Esophagus squamous epithelium (tissue), 5 donors: ENCODE measurements at places on chromosomes 6 and 20.

DNA sequence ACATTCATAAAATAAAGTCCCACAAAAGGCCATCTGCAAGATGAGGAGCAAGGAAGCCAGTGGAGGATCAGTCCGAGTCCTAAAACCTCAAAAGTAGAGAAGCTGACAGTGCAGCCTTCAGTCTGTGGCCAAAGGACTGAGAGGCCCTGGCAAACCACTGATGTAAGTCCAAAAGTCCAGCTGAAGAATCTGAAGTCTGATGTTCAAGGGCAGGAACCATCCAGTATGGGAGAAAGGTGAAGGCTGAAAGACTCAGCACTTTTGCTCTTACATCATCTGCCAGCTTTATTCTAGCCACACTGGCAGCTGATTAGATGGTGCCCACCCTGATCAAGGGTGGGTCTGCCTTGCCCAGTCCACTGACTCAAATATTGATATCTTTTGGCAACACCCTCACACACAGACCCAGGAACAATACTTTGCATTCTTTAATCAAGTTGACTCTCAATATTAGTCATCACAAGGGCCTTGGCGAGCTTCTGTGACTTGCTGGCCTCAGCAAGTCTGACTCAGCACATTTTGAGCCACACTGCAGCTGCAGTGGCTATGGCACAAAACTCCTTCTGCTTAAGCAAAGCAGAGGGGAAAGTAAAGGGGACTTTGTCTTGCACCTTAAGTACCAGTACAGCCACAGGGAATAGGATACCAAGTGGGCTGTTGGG is 1370.3 kb upstream of the CITED2 start:
- DNase-seq: no peak

GRCh38 chr20:34185766-34186620 is 55.2 kb upstream of the ASIP start:
- DNase-seq: no peak

- DNase-seq: no peak
These were observed 133.2 kb upstream of the SNX9 start for GRCh38 chr6:157689875-157690274.

DNA sequence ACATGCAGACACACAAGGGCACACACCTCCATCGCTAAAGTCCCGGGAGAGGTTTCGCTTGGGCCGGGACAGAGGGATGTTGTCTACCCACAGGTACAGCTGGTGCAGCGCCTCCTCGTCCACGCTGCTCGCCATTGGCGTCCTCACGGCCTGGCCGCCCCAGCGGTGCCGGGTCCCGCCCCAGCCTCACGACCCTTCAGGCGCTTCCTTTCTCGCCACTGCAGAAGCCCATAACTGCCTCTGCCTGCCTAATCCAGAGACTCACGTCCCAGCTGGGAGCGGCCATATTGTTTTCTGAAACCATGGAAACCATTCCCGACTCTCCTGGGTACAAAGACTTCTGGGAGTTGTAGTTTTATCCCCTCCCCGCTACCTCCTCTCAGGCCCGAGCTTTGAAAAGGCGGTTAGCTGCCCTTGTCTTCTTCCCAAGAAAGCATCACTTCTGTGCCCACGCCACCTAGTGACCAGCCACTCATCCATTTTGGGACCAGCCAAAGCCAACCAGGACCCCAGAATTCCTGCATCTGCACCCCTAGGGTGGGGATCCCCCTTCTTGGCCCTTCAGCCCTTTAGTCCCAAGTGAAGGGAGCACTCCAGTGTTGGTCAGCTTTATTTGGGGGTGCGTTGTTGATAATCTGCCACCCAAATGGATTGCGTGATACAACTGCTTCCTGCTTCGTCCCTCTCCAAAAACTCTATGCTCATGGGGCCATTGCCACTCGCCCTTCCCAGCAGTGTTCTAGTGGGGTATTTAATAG is at the start of gene SPEF1:
TSS of gene SPEF1 (minus strand) at position 296 of the 758 bp plus-strand sequence. CDS start at position 135, 161 bp downstream.
- DNase-seq: no peak

GRCh38 chr6:33744001-33744848 is 2.5 kb downstream of the IP6K3 start:
- no peak for DNase-seq

DNA sequence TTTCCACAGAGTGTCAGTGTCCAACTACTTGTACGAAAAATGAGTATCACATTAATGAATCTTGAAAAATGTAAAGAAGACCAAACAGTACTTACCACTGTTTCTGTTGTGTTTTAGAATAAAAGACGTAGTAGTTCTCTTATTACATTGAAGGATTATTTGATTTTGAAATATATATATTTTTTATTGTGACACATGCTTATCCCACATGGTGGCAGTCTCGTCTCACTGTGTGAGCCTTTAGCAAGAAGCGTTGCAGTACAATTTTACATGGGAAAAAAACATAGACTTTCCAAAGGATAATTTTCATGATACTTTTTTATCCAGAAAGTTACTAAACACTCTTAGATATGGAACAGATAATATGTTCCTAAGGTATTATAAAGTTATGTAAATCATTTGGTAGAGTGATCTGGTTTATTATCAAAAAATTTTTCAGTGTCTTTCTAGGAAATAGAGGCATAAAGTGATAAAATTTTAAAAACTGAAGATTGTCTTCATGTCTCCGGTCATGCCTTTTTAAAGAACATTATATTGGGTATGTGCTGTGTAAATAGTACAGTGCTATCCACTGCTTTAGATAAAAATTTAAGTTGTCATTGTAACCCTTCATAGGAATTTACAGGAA is 117.5 kb upstream of the SAMD5 start:
- DNase-seq: no peak

- DNase-seq: no peak
These were observed 35.9 kb upstream of the HLA-G start for GRCh38 chr6:29791786-29792122.

DNA sequence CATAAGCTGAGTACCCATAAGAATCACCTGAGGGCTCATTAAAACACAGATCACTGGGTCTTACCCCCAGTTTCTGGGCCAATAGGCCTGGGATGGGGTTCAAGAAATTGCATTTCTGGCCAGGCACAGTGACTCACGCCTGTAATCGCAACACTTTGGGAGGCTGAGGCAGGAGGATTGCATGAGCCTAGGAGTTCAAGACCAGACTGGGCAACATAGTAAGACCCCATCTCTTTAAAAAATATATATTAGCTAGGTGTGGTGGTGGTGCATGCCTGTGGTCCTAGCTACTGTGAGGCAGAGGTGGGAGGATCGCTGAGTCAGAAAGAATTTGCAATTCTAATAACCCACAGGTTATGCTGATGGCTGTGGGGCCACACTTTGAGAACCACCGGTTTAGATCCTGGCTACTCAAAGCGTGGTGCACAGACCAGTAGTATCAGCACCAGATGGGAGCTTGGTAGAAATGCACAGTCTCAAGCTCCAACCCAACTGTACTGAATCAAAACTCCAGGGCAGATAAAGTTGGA is 2.0 kb downstream of the CCM2L start:
- no peak for DNase-seq

- DNase-seq: no peak
These were observed 62.7 kb upstream of the SYNDIG1 start for GRCh38 chr20:24406750-24407149.

GRCh38 chr20:63224412-63225081 is 8.6 kb upstream of the YTHDF1 start:
- DNase-seq: no peak

DNA sequence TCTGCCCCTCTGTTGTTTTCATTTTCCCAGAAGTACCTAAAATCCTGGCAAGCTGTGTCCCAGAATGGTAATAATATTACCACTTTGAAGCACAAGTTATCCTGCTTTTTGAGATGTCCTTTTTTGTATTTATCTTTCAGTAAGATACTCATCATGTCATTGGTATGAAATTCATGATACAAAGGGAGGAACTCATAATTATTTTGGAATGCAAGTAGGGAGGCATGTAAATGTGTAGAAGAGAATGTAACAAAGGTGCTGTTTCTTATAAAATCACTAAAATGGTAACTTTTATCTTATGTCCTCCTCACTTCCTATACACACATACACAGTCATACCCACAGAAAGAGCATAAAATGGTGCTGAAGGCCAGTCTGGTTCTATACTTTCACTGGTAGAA is 109.9 kb downstream of the CD2AP start:
- no peak for DNase-seq

DNA sequence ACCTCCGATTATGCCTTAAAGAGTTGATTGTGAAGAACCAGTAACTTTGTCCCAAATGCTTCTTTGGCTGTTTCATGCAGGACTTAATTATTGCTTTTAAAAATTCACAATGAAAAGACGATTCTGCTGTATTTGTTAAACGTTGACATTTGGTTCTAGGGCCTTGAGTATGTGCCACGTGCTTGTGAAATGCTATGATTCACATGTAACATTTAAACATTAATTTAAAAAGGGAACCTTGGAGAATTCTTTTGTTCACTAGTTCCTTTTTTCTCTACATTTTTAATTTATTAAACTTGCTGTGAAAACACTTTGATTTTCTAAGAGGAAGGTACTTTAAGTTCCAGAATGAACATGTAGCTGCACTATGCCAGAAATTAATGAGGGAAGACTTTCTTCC is 9.5 kb downstream of the GZF1 start:
- no peak for DNase-seq

DNA sequence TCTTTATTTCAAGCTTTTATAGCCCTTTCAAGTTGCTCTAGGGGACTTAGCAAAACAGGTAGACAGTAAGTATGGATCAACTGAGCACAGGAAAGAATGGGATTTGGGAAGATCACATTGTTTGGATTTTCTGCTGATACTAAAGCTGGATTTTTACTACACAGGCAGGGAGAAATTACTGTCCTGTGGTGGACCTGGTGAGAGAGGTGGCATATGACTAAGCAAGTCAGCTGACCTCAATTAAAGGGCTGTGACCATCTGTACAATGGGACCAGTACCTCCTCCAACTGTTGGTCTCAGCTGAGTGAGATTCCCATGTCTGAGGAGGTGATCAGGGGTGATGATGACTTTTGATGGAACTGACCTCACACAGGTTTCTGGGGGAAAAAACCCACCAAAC is 28.0 kb downstream of the RREB1 start:
- no peak for DNase-seq

DNA sequence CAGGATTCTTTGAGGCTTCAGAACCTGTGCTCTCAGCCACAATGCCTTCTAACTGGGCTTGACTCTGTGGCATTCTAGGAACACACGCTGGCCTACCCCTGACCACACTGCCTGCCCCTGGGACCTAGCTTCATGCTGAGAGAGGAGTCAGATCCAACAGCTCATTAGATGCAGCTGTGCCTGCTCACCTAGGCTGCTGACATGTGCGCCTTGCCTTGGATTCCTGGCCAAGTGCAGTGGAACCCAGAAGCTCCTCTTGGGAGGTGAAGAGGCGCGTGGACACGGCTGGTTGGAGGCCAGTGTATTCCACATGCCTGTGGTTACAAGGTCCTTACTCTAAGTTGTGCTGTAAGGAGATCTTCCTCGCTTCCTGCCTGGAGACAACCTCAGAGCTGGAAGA is 24.7 kb upstream of the KCNK16 start:
- no peak for DNase-seq

GRCh38 chr20:6185268-6185667 is 62.4 kb upstream of the FERMT1 start:
- no peak for DNase-seq

DNA sequence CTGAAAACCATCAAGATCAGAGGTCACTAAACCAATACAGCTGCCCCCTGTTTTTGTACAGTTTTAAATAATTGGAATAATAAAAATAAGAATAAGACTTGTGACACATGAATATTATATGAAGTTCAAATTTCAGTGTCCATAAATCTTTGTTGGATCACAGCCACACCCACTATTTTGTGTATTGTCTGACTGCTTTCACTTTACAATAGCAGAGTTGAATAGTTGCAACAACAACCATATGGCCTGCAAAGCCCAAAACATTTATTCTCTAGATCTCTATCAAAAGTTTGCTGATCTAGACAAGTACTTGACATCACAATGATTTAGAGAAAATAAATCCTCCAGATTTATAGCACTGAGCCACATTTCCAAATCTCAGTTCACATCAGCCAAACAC is 73.6 kb downstream of the SPTLC3 start:
- DNase-seq: no peak

- no peak for DNase-seq
These were observed 19.4 kb upstream of the KCNB1 start for GRCh38 chr20:49501917-49502316.

- no peak for DNase-seq
These were observed 70.6 kb upstream of the ZMYND8 start for GRCh38 chr20:47427067-47427466.

DNA sequence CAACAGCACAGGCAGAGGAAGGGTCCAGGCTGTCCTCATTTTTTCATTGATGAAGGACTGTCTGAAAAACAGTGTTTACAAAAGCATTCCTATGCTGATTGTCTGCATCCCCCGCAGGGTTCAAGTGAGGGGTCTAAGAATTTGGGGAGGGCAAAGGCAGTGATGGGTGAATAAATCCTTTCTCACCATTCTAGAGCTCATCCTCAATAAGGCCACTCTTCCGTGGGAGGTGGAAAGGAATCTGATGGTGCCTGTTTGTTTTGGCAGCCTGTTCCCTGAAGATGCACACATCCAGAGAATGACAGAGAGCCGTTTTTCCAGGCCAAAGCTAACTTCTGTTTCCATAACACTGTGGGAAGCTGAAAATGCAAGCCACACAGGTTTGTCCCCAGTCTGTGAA is 164.5 kb downstream of the MOXD1 start:
- no peak for DNase-seq
